NCI-H1092 treated with DMSO at 0.1 percent for 48 hours (cell line): ENCODE measurements at places on chromosomes 5 and 9.
A peak's percentile ranks its signal among the peaks of the same experiment; 100 is the strongest.

- no peak for DNase-seq
These were observed 79.4 kb upstream of the NREP start for GRCh38 chr5:111836426-111836825.

DNA sequence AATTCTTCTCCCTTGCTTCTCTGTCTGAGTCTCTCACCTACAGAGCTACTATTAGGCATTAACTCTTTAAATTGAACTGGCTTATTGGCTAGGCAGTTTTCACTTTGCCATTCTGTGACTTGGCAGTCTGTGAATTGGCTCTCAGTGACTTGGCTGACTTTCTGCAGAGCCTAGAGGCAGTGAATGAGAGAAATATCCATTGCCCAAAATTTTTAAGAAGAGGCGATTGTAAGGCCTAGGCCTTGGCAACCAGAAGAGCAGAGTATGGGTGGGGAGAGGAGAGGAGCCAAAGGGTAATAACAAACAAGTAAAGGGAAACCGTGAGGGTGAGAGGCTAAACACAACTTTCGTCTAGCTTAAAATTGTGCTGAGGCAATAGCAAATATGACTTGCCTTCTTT lies 176.7 kb downstream of the PRR16 start:
- DNase-seq: no peak

DNA sequence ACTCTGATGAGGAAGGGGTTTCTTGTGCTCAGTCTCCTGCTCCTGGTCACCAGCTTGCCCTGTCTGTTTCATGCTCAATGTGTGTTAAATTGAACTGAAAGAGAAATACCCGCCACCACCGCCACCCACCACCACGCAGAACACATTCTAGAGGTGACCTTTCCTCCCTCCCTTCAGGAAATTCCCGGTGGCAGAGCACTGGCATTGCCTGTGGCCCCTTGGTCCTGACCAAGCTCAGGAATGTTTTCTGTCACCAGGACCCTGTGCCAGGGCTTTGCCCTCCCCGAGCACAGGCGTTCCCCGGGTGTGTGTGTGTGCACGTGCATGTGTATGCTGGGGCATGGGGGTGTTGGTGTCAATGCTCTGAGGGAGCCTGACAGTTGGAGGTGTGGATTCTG lies 10.2 kb upstream of the SLC25A51 start:
- DNase-seq: no peak

- DNase-seq: no peak
These were observed 19.9 kb upstream of the ANGPTL2 start for GRCh38 chr9:127142291-127142690.

- DNase-seq: no peak
These were observed 28.8 kb downstream of the PPP2R2B start for GRCh38 chr5:146849694-146850303.

GRCh38 chr9:21326526-21327139 lies 8.6 kb downstream of the KLHL9 start:
- peak; percentile 79 for DNase-seq

- DNase-seq: no peak
These were observed 33.4 kb downstream of the TJP2 start for GRCh38 chr9:69207503-69207902.

GRCh38 chr9:32918628-32919027 lies 82.8 kb downstream of the APTX start:
- DNase-seq: no peak

DNA sequence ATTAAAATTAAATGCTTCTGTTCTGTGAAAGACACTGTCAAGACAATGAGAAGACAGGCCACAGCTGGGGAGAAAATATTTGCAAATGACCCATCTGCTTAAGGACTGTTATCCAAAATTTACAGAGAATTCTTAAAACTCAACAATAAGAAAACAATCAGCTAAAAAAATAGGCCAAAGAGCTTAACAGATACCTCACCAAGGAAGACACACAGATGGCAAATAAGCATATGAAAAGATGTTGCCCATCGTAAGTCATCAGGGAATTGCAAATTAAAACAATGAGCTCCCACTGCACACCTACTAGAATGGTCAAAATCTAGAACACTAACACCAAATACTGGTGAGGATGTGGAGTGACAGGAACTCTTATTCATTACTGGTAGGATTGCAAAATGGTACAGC lies 10.3 kb downstream of the WNK2 start:
- no peak for DNase-seq

- DNase-seq: no peak
These were observed 125.9 kb upstream of the ANKRD55 start for GRCh38 chr5:56358703-56359681.

DNA sequence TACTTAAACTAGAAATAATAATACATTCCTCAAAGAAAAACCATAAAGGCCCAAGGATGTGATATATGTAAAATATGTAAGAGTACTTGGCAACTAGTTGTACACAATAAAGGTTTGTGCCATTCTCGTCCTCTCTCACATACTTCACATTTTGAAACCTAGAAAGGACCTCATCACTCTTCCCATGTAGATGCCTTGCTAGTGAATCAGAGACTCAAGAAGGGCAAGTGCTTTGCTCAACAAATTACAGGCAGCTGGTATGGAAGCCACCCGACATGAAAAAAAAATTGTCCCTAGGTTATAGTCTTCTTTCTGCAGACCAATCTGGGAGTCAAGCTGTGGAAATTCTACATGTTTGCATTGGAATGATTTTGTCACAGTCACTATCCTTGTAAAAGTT lies 31.7 kb downstream of the ADRB2 start:
- no peak for DNase-seq

DNA sequence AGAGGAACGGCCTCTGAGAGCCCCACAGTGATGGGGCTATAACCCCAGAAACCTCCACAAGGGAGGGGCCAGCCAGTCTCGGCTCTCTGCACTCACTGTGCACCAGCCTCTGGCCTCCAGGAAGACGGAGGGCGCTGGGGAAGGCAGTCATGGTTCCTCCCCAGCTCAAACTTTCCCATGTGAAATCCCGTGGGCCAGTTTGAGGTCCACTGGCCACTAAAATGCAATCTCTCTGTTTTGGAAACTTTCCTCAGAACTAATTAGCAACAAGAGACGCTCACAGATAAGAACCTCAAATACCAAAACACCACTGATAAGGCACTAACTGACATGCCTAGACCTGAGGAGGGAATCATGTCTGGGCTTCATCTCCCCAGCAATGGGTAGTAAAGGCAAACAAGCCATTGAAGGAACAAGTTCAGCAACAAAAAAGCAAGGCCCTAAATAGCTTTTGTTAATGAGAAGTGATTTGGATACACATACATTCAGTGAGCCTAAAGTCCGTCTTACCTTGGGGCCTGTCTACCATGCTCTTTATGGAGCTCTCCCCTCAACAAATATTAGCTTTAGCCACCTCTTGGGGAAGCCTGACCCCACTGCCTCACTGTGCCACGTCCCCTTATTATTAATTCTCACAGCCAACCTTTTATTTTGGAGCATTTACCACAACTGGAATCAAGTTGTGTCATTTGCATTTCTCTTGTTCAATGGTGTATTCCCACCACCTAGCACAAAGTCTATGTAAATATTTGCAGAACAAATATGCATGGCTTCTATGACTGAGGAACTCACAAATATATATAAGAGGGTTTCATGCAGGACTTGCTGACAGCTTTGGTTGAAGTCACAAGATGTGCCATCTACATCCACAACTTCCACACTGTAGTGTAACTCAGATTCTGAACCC lies 56.1 kb upstream of the GLRX start:
- DNase-seq: no peak

DNA sequence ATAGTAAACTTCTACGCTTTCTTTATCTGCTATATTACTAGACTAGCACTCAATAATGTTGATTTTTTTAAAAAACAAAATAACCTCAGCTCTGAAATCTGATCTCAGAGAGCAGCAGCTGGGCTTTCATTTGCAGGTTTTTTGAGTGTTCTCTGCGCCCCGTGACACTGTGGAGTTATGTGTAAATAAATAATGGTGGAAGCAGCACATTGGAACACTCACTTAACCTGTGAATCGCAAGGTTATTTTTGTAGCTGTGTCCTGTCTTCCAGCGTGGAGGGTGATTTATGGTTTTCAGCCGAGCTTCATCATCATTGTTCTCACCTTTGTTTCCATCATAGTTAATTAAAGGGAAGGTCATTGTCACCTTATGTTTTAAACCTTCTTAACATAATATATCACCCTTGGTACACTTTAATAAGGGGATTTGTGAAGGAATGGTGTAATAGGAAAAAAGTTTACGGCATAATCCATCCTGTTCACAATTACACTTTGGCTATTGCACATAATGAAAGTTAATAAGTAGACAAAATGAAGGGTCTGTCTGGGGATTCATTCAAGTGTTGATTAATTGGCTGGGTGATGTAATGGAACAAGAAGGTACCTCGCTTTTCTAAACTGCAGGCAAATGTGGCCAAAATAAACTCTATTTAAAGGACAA lies 493.3 kb upstream of the ADAMTS16 start:
- no peak for DNase-seq

DNA sequence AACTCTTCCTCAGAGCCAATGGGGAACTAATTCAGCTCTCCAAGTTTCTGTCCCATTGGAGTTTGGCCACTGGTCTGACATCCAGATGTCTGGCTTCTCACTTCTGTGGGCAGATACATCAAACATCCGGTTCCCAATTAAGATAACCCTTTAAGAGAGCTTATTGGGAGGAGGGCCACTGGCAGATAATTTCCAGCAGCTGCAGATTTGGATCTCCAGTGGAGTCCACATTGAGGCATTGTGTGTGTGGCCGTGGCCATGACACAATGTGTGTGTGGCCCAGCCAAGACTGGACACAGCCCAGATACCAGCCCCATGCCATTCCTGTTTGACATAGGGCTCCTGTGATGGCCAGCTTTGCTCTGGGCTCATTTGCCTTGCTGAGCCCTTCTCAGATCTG lies 110.5 kb upstream of the MAP1B start:
- no peak for DNase-seq
